ENCODE measurements at places on chromosomes 12 and 14.

GRCh38 chr12:29754235-29755189 is 29.2 kb downstream of the TMTC1 start:
- no peak for DNase-seq

GRCh38 chr12:54602661-54603060 is 14.2 kb upstream of the PPP1R1A start:
- DNase-seq = no peak

- DNase-seq = no peak
Measured at GRCh38 chr12:89875809-89876208, 167.2 kb upstream of the ATP2B1 start.

- no peak for DNase-seq
Measured at GRCh38 chr12:63981343-63981742, 136.8 kb downstream of the SRGAP1 start.

- DNase-seq = no peak
Measured at GRCh38 chr12:52323001-52323400, 1.8 kb upstream of the KRT83 start.

DNA sequence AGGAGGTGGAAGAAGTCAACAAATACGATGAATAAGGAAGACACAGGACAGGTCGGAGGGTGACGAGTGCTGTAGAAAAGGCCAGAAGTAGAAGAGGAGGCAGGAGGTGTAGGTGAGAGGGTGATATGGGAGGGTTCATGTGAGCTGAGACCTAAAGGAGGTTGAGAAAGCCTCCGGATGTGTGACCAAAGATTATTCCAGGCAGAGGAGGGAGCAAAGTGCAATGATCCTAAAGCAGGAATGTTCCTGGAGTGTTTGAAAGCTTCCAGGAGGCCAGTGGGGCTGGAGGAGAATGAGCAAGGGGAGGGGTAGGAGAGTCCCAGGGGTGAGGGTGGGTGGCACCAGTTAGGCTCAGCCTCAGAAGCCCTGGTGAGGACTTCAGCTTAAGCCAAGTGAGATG is 216.8 kb downstream of the SLC15A4 start:
- no peak for DNase-seq

DNA sequence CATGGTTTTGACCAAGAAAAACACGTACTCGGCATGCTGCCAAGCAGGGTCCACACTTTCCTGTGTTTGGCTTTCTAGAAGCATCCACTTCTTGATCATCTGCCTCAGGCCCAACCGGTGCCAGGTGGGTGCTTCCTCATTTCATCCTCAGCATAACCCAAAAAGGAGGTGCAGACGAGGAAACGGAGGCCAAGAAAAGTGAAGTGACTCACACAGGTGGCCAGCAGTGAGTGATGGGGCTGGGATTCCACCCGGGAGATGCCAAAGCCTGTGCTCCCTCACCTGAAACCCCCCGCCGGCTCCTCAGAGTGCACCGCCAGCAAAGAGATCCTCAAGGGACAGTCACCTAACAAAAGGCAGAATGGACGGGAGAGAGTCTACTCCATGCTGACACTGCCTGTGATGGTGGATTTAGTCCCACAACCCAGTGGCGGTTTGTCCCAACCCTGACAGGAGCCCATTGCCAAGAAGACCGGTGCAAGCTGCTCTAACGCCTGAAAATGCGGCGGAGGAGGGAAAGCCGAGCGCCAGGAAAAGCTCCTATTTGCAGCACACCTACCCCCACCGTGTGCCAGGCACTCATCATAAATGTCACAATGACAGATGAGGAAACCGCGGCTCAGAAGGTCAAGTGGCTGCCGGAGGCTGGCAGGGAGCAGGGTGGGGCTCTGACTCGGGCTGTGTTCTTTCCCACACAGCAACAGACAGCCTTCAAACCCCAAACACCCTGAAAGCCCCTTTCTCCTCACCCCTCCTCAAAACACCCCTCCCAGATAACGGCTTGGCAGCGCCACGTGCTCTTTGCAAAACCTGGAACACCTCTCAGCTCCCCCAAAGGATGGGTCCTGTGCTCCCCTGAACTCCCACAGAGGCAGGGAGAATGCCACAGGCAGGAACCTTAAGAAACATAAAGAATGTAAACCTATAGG is 18.8 kb downstream of the BCL11B start:
- DNase-seq = no peak

DNA sequence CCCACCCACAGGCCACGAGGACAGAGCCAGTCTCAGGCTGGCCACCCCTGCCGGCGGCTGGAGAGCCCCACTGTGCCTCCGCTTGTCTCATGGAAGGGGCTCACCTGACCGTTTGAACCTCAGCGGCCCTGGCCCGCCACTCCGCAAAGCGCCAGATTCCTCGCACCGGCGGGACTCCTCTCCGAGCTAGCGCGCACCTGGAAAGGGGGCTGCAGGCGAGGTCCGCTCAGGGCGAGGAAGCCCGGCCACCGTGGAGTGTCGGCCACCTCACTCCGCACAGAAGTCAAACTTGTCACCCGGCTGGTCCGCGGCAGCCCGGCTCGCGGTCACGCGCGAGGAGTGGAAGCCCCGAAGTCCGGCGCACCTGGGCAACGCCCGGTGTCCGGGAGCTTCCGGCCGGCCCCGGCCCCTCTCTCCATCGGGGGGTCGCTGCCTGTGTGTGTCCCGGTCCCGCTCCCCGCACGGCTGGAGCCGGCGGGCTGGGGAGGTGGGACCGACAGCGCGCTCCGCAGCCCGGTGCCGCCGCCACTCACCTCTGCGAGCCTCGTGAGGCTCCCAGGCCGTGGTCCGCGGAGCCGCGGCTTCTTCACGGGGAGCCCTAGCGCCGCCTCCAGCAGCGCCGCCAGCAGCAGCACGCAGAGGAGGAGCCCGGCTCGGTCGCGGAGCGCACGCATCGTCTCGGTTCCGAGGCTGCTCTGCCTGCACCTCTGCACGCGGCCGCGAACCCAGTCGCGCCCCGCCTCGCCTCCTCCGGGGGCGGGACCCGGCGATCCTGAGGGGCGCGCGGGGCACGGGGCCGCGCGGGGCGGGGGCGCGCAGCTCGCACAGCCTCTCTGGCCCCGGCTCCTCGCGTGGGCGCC is at the start of gene ISM2:
Gene ISM2, minus strand, starts transcription at position 697 of the 860 bp plus-strand sequence. Its CDS starts 23 bp downstream, at position 674.
- peak; percentile 14 for DNase-seq

DNA sequence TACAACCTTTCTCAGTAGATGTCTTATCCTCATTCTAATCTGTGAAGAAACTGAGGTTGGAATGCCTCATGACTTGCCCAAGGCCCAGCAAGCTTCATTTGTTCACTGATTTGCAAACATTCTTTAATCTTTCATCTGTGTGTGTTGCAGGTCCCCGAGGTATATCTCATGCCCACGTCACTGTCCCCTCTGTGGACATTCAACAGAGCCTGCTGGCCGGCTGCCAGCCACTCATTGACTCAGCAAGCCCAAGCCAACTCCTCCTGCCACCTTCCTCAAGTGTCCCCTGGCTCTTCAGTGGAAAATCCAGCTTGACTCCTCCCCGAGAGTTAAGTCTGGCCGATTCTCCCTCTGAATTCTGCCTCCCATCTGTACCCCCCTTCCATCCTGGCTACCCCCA is 1.9 kb upstream of the DCAF4 start:
- no peak for DNase-seq

GRCh38 chr12:115351514-115352077 is 667.6 kb upstream of the TBX3 start:
- DNase-seq = no peak

- no peak for DNase-seq
Measured at GRCh38 chr12:6574576-6575295, 6.6 kb upstream of the NOP2 start.

- DNase-seq = no peak
Measured at GRCh38 chr12:108060067-108060466, 69.0 kb upstream of the WSCD2 start.

DNA sequence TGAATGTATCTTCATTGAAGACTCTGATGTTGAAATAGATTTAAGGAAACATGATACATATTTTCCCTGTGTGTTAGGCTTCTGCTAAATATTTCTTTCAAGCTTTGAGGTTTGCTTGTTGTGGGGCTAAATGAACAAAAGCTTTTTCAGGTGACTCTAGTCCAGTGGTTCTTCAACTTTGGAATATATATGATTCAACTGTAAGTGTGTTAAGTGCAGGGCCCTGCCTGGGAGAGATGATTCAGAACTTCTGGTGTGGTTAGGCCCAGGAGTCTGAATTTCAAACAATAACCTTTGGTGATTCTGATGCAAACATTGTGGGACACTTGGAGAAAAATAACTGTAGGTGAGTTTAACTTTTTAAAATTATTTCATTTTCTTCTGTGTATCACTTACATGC is 93.0 kb downstream of the TRHDE start:
- no peak for DNase-seq

GRCh38 chr12:9198012-9198411 is 10.2 kb downstream of the PZP start:
- no peak for DNase-seq

- DNase-seq = peak; percentile 53
Measured at GRCh38 chr12:114476159-114476558, 70.2 kb upstream of the TBX5 start.

DNA sequence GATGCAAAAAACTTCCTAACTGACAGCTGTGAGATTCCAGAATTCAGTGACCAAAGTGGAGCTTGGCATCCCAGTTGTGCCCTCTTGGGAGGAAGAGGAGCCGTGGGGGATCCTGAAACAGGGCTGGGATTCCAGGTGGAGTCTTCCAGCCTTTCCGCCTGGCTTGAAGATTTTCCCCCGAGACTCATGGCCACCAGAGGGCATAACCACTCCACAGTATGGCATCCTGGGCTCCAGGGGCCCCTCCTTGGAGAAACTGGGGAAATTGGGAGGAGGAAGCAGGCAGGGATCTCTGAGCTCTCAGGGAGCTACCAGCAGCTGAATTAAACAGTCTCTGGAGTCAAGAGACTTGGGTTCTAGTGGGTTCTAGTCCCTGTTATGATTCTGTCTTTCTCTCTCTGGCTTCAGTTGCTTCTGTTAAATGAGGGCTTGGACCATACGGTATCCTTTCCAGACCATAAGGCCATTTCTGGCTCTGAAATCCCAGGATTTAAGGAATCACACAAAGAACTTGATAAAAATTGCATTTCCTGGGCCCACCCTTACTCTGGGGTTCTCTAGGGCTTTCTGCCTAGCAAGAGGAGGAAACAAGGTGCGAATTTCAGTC is 2.6 kb upstream of the TAMALIN start:
- no peak for DNase-seq

DNA sequence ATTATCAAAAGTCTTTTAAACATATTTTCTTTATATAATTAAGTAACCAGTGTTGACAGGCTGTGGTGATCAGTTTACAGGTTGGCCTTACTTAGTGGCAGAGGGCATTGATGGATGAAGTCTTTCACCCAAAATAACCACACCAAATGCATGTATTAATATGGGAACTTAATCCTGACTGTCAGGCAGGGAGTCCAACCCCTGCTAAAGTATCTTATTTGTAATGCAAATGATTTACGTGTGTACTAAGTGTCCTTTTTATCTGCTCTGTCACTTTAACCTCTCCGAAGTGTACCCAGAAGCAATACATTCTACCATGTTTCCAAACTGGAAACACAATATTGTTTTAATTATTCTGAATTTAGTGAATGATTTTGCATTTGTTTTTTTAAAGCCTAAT is 1.4 kb downstream of the MYBPC1 start:
- no peak for DNase-seq

DNA sequence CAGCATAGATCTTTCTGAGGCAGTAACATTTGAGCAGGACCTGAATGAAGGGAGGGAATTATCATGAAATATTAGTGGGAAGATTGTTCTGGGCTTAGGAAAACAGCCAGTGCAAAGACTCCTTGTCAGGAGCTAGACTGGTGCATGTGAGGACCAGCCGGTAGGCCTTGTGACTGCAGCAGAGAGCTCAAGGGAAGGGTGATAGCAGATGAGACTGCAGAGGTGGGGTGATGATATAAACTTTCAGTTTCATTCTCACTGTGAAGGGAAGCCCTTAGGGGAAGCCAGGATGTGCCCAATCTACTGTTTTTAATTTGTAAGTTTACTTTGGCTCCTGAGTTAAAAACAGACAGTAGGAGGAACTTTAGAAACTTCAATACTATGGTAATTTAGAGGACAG is 12.4 kb downstream of the IL22 start:
- DNase-seq = no peak

GRCh38 chr14:61718039-61718438 is 22.7 kb downstream of the HIF1A start:
- DNase-seq = no peak

- no peak for DNase-seq
Measured at GRCh38 chr14:21203470-21204166, 47.8 kb upstream of the OR5AU1 start.

- DNase-seq = no peak
Measured at GRCh38 chr14:60332869-60333268, 83.8 kb downstream of the PPM1A start.

Data from muscle of arm (tissue), 14 donors.